ENCODE measurements at places on chromosomes 1 and 21. TPM values are rescaled to one million over a fixed set of nuclear protein-coding genes. Genes with fewer than 3 reads are reported as not detected.

TNNI3K gene
- total RNA-seq, result not detected

DCDC2B gene
- total RNA-seq, result not detected

FAM78B gene
- 4.9 TPM for total RNA-seq

DNA sequence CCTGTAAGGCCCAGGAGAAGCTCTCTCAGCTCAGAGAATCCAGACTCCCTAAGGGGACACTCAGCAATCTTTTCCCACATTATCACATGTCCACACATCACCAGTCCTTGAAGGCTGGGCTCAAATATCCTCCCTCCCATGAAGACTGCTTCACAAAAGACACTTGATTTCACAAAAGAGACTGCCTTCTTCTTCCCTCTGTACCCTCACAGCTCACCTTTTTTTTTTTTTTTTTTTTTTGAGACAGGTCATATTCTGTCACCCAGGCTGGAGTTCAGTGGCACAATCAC, 1.5 kb downstream of the CD58 start:
- no peak for DNase-seq

DNA sequence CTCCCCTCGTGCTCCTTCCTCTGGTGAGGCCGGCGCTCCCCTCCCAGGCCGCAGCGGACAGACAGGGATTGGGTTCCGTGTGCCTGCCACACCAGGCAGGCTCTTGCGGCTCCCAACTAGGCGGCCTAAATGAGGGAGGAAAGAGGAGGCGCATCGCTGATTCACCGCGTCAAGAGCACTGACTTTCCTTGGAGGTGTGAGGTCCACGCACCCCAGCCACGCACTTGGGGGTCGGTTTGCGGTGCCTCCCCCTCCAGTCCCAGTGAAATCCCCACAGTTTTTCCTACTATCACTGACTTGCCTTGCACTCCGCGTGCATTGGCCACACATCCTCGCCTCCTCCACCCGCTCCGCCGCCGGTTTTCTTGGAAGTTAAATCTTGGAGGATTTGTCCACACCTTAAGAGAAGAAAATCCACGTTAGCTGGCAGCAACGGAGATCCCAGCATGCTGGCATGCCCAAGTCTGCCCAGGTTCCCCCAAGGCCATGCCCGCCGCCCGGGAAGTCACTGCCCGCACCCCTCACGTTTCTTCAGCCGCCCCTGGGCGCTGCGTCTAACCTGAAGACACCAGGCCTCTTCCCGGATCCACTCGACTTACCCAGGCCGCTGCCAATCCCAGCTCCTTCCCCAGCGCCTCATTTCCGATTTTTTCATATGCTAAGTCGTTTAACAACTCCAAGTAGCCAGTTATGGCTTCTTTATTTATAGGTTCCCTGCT, 1.1 kb upstream of the FOXD3 start:
- DNase-seq, result no peak

- DNase-seq, result peak; percentile 90
Measured at GRCh38 chr1:109493805-109494539, at the start of gene CYB561D1. Gene CYB561D1 (plus strand): TSS chr1:109494094. CDS start chr1:109494140, 46 bp downstream.

DNA sequence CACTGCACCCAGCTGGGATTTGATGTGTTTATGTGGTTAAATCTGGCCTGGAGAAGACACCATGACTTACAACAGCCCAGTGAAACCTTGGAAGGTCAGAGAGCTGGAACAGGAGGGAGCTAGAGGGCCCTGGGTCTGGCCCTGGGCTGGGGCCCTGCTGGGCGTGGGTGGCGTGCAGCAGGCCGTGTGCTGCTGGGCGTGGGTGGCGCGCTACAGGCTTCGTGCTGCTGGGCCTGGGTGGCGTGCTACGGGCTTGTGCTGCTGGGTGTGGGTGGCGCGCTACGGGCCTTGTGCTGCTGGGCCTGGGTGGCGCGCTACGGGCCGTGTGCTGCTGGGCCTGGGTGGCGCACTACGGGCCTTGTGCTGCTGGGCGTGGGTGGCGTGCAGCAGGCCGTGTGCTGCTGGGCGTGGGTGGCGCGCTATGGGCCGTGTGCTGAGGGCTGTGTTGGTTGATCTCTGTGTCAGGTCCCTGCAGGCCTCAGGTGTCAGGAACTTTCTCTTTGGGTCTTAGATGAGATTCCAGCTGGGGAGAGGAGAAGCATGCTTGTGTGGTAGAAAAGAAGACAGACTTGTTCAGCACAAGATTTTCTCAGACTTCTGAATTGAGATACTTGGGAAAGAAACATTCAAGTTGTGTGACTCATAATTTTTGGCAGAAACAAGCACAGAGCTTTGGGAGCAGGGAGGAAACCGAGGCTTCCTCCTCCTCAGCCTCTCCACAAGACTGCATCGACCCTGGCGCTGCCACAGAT, 66.0 kb downstream of the COL18A1 start:
- DNase-seq, result peak; percentile 16

DNA sequence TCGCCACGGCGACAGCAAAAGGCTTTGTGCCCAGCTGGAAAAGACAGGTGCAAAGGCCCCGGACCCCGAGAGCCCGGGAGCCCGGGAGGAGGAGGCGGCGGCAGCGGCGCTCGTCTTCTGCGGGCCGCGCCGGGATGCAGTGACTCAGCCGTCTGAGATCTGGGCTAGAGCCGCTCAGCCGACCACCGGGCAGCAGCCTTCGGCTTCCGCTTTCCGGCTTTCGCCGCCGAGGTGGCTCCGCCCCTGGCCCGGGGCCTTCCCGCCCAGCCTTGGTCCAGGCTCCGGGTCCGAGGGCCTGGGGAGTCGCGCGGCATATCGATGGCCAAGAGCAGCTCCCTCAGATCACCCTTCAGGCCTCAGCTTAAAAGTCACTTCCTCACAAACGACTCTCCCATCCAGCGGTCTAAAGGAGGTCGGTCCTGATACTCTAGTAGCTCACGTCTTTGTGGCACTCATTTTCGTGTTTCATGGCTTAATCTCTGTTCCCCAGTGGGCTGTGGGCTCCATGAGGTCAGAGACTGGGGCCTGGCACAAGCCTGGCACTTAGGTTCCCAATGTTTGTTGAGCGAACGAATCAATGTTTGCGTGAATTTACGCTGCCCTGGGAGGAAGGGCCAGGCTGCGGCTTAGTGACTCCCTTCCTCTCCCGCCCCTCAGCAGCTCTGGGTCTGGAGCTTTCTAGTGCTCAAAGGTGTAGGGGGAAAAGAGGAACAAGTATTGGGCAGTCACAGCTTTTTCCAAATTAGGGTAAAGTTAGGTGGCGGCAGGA, at the start of gene PHTF1:
PHTF1 (minus strand) TSS at position 154 of the 769 bp plus-strand sequence. CDS start 783 bp downstream, outside the sequence.
- peak; percentile 72 for DNase-seq

DNA sequence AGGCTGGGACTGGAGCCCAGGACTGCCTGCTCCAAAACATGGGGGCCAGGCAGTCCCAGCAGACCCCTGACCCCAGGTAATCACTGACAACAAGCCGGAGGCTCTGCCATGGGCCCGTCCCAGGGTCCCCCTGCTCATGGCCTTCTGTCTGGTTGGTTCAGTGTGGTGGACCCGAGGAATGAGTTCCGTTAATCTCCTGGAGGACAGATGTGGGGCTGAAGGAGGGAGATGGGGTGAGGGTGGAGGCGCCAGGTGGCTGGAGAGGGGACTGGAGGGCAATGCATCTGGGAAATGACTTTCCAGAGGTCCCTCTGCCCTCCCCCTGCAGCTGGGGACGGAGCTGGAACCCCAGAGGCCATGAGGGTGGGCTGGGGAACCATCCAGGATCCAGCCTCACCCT, 103.2 kb downstream of the EBNA1BP2 start:
- DNase-seq, result no peak

DNA sequence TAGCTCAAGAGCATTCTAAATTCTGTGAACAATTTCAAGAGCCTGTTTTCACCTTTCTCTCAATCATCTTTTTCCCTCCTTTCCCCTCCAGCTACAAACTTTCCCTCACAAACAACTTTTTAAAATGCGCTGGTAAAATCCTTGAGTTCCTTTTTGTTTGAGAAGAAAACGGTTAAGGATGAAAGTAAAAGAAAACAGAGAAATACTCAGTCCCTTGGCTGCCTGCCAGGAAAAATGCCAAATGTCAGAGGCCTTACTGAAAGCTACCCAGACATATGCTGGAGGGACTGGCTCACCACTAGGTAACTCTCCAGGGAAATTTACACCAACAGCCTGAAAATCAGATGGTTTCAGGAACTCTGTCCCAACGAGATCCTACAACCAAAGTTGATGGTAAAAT, 11.0 kb upstream of the SERBP1 start:
- peak; percentile 32 for DNase-seq

DNA sequence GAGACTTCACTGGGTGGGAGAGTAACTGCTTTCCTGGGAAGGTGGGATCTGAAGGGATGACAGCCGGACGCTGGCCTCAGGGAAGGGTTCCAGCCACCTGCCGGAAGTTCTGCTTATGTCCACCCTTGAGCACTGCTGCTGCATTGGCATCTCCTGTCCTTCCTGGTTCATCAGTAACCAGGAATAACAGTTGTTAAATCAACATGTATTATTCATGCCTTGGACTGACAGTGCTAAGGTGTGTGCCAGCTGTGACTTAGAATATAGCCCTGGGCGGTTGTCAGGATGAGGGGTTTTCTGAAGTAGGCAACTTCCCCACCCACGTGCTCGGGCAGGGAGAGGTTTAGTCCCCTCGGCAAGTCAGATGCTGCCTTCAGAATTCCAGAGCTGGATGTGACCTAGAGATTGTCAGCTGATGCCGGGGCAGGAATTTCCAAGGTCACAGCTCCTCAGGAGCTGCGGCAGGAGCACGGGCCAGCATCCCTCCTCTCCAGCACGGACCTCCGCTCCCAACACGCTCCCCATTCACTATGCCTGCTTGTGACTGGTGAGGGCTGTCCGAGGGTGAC, 17.9 kb downstream of the CLDN14 start:
- DNase-seq, result peak; percentile 16

- no peak for DNase-seq
Measured at GRCh38 chr1:111252786-111253185, 25.3 kb downstream of the CHI3L2 start.

DNA sequence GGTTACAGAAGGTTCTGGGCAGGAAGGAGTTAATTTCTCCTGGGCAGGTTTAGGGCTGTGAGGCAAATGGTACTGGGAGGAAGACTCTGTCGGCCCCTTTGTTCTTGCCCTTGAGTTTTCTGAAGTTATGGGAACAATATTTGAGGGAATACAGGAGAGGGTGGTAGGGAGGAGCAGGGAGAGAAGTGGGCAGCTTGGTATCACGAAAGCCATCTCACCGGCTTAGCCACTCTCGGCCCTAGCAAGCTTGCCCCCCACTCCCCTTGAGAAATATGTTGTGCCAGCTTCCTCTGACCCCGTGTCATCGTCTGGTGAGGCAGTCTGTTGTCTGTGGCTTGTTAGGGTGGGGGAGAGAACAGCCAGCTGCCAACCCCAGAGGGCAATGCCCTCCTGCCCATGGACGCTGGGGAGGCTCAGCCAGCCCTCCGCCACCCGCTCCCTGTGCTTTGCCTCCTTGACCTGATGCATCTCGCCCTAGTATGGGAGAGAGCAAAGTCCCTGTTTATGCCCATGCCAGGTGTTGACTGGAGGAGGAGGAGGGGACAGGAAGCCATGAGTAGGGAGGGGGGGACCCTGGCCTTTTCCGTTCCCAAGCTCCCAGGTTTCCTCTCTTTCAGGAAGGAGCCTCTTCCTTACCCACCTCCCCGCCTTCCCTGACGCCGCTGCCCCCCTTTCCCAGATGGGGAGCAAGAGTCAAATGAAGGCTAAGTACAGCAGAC, 1.2 kb downstream of the EFNA1 start:
- peak; percentile 36 for DNase-seq

DNA sequence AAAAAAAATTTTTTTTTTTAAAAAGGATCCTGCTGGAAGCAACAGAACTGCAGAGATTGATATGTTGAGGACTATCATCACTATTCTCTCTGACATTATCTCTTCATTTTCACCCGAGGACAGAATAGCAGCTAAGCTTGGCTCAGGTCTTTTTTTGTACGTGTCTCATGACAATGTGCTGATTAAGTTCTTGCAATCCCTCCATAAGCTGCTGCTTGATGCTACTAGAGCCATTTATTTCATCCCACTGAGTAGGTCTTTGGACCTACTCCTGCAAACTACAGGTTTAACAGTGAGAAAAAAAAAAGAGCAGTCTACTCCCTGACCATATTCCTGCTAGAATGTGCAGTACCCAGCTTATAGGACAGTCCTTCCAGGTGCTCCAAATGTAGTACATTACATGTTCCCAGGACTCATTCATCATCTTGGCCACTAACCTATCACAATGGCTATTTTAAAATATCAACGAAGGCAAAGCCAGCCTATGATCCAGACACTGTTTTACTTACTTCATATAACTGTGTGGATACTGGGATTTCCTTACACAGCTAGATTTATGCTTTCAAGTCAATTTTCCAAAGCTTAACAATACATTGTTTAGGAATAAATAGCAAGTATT, 54.1 kb downstream of the ARHGAP29 start:
- DNase-seq, result no peak

DNA sequence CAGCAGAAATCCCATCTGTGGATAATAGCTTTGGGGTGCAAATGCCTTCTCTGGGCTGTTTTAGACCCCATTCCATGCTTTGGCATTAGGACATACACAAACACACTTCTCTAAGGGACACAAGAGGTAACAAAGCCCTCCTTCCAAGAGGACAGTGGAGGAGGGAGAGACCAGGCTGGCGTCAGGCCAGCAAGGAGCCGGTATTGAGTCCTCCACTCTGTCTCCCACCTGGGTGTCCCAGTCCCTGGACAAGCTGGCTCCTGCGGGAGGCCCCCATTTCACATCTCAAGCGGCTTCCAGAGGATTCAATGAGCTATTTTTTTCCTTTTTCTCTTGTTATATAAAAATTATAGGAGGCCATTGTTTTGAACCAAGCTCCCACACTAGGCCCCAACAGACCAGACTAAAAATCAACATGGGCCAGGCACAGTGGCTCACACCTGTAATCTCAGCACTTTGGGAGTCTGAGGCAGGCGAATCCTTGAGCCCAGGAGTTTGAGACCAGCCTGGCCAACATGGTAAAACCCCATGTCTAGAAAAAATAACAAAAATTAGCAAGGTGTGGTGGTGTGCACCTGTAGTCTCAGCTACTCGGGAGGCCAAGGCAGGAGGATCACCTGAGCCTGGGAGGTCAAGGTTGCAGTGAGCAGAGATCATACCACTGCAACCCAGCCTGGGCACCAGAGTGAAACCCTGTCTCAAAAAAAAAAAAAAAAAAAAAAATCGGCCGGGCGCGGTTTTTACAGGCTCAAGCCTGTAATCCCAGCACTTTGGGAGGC, 142.9 kb downstream of the TOMM20 start:
- DNase-seq, result no peak
